CD14-positive monocyte (primary cell): ENCODE measurements at places on chromosomes 7 and 10.

GRCh38 chr10:88064608-88065382 is 201.4 kb downstream of the PTEN start:
- H3K27ac ChIP-seq = peak overlapping the region; percentile 69
- H3K36me3 ChIP-seq = no peaks in the 10 kb centered on the region
- no peak overlapping the region for H3K4me3 ChIP-seq

DNA sequence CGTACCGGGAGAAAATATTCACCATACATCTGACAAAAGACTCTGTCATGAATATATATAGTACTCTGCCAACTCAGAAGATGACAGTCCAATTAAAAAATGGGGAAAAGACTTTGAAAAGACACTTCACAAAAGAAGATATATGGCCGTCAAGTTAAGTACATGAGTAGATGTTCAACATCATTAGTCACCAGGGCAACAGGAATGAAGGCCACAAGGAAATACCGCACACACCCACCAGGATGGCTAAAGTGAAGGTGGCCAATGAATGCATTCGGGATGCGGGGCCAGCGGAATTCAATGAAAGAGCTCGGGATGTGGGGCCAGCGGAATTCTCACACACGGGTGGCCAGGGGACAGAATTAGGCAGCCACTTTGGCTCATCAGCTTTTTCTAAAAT is 42.2 kb downstream of the MAD1L1 start:
- no peaks in the 10 kb centered on the region for H3K27me3 ChIP-seq
- no peaks in the 10 kb centered on the region for H3K4me1 ChIP-seq
- no peak overlapping the region for H3K4me3 ChIP-seq
- DNase-seq = no peak

- H3K27ac ChIP-seq = no peak overlapping the region
- no peak for DNase-seq
- no peaks in the 10 kb centered on the region for H3K36me3 ChIP-seq
- no peak overlapping the region for H3K4me3 ChIP-seq
- H3K27me3 ChIP-seq = no peaks in the 10 kb centered on the region
Measured at GRCh38 chr7:113799896-113800295, 118.9 kb downstream of the PPP1R3A start.

GRCh38 chr7:43701500-43701854 is 27.8 kb downstream of the COA1 start:
- DNase-seq = no peak
- H3K4me3 ChIP-seq = no peak overlapping the region
- peaks cover 3% of the 10 kb centered on the region for H3K36me3 ChIP-seq
- H3K4me1 ChIP-seq = no peaks in the 10 kb centered on the region

DNA sequence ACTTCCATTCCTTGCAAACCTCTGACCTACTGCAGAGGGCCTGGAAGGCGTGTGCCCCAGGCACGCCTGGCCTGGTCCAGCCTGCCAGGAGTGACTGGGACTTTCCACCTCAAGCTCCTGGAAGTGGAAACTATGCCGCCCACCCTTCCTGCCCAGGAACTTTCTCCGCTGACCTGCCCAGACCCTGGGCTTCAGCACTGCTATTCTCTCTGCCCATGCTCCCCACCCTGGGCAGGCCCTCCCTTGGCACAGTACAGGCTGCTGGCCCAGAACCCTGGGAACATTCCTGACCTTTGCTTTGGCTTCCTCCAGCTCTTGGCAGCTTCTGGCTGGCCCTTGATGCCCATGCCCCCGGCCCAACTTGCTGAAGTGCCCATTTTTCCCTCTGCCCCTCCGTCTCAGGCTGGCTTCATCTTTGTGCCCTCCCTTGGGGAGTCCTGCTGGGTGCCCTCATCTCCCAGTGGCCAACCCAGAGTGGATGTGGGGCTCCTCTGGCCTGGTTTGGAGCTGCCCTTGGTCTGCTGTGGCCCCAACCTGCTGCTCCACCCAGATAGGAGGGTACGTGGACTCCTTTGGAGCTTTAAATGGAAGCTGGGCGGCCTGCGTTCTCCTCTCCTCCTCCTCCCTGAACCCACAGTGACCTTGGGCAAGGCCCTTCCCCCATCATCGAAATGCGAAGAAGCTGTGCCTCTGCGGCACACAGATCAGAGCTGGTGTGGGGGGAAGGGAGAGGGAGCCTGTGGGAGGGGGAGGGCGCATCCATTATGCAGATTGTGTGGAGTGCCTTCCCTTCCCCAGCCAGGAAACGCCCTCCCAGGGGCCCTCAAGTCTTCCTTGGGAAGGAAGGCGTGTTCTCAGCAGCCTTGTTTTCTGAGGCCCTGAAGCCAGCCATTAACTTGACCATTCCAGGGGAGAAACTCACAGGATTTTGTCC is 3.4 kb downstream of the MMRN2 start:
- no peak overlapping the region for H3K27ac ChIP-seq
- no peaks in the 10 kb centered on the region for H3K27me3 ChIP-seq
- no peak overlapping the region for H3K4me3 ChIP-seq
- H3K36me3 ChIP-seq = no peaks in the 10 kb centered on the region
- H3K4me1 ChIP-seq = peaks cover 22% of the 10 kb centered on the region

DNA sequence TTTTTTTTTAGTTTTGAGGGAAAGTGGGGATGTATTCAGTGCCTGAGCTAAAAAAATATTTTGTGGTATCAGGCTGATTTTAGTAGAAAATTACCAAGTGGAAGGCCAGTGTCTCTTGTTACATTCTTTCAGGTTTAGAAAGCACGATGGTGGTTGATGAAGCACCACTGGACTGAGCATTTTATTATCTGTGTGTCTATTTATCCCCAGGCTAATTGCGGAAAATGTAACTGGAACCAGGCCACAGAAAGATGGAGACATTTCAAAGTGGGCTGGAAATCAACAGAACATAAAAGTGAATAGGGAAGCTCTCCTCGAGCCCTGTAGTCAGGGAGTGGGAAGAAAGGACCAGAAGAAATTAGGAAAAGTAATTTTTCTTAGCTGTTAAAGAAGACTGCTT is 261.0 kb downstream of the STK31 start:
- no peak overlapping the region for H3K4me3 ChIP-seq
- H3K4me1 ChIP-seq = no peaks in the 10 kb centered on the region
- DNase-seq = no peak

DNA sequence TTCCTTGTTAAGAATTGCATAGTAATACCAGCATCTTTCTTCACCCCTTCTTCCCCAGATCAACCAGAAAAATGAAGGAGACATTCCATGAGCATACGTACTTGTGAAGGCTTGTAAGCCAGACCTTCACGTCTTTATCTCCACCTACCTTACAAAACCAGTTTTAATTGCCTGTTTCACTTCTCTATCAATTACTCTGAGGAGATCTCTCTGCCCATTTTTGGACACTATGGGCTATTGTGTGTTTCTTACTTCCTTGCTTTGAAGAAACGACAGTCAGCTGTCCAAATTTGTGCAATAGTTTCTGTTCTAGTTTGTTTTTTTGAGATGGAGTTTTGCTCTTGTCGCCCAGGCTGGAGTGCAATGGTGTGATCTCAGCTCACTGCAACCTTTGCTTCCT is 349.7 kb upstream of the MBL2 start:
- DNase-seq = peak; percentile 0
- H3K27me3 ChIP-seq = no peaks in the 10 kb centered on the region
- no peaks in the 10 kb centered on the region for H3K36me3 ChIP-seq
- peak overlapping the region; percentile 15 for H3K4me3 ChIP-seq

DNA sequence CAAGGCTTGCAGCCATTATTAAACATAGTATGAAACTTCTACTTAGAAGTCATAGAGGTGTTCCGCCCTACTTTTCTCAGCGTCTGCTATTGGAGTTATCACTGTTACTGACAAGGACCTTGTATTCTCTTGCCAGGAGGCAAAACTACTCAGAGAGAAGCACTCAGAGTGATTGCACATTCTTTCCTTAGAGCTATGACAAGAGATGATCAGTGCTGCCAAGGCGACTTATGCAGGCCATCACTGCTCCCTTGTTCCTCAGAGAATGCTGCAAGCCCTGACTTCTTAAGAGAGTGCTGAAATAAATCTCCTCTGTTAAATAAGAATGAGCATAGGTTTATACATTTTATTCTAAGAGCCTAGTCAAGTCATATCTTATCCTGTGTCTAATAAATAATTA is 534.6 kb upstream of the PHF14 start:
- no peak overlapping the region for H3K4me3 ChIP-seq
- no peaks in the 10 kb centered on the region for H3K36me3 ChIP-seq
- H3K27me3 ChIP-seq = no peaks in the 10 kb centered on the region
- DNase-seq = no peak

- DNase-seq = no peak
- H3K27ac ChIP-seq = no peak overlapping the region
- H3K27me3 ChIP-seq = no peaks in the 10 kb centered on the region
- no peaks in the 10 kb centered on the region for H3K4me1 ChIP-seq
- H3K4me3 ChIP-seq = no peak overlapping the region
- no peaks in the 10 kb centered on the region for H3K36me3 ChIP-seq
Measured at GRCh38 chr10:59513558-59513957, 151.2 kb upstream of the FAM13C start.

DNA sequence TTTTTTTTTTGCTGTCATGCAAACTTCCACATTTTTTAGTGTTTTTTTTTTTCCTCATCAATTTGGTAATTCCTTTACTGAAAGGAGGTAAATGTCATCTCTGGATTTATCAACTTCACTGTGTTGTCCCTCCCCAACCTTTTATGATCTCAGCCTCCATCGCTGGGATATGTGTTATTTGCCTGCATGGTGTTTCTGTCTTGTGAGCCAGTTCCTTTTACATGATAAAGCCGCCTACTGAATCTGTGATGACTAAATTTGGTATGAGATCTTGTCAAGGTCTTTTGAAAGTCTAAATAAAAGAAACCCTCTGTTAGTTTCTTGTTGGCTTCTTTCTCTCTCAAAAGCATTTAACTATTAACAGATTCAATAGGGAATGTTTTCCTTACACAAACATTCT is 39.3 kb downstream of the TAS2R41 start:
- H3K27me3 ChIP-seq = no peaks in the 10 kb centered on the region
- H3K4me1 ChIP-seq = no peaks in the 10 kb centered on the region
- H3K27ac ChIP-seq = no peak overlapping the region

DNA sequence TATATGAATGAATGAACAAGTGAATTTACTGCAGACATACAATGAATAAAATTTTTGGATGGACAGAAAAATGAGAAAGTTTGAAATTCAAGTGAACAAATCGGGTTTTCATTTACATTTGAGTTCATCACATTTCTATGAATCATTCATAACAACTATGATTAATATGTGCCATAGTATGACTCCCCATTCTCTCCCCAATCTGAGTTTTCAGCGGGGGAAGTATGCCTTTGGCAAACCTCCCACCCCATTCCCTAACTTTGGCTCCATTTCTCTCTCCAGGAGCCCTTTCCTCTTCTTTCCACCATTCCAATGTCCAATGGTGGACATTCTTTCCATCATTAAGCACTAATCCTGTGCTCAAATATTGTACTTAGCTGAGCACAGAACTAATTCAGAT is 96.8 kb upstream of the LSM8 start:
- H3K27me3 ChIP-seq = no peaks in the 10 kb centered on the region
- H3K4me1 ChIP-seq = no peaks in the 10 kb centered on the region

GRCh38 chr10:118209215-118209614 is 132.9 kb downstream of the FAM204A start:
- H3K27ac ChIP-seq = no peak overlapping the region
- no peak overlapping the region for H3K4me3 ChIP-seq
- no peaks in the 10 kb centered on the region for H3K36me3 ChIP-seq
- peaks cover 5% of the 10 kb centered on the region for H3K4me1 ChIP-seq

- H3K4me1 ChIP-seq = no peaks in the 10 kb centered on the region
- H3K27me3 ChIP-seq = no peaks in the 10 kb centered on the region
- no peaks in the 10 kb centered on the region for H3K36me3 ChIP-seq
- DNase-seq = no peak
Measured at GRCh38 chr7:136528329-136528728, 340.1 kb upstream of the CHRM2 start.

DNA sequence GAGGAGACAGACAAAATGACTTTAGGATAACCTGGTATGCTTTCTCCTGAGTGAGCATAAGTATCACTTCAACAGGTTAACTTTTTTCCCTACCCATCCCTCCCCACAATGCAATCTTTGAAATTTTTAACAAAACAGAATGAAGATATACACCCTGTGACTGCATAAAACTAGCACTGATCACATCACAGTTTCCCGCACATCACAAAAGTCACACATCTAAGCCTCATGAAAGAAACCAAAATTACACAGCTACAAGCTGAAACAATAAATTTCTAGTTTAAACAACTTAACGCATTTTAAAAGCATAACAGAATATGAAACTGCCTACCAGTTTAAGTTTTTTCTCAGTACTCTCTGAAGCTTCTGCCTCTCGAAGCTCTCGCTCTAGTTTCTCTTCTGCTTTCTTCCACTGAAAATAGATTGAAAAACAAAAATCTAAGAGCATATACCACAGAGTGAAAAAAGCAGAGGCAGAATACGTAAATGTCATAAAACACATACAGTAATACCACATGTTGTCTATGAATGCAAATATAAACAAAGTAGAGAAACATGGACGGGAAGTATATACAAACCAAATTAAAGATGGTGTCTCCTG is 18.1 kb downstream of the NOC3L start:
- no peaks in the 10 kb centered on the region for H3K4me1 ChIP-seq
- no peak overlapping the region for H3K27ac ChIP-seq
- peaks cover 64% of the 10 kb centered on the region for H3K36me3 ChIP-seq
- H3K4me3 ChIP-seq = no peak overlapping the region
